Activated CD8-positive, alpha-beta T cell treated with anti-CD3 and anti-CD28 coated beads for 36 hours (primary cell): ENCODE measurements at places on chromosomes 11 and 22. TPM values are rescaled to one million over a fixed set of nuclear protein-coding genes. Genes with fewer than 3 reads are reported as not detected.

GRCh38 chr11:62981743-62982142, 3.0 kb downstream of the SLC22A6 start:
- H3K27ac ChIP-seq = no peak overlapping the region
- peak; percentile 12 for DNase-seq
- H3K4me3 ChIP-seq = no peak overlapping the region
- H3K36me3 ChIP-seq = no peaks in the 10 kb centered on the region

DNA sequence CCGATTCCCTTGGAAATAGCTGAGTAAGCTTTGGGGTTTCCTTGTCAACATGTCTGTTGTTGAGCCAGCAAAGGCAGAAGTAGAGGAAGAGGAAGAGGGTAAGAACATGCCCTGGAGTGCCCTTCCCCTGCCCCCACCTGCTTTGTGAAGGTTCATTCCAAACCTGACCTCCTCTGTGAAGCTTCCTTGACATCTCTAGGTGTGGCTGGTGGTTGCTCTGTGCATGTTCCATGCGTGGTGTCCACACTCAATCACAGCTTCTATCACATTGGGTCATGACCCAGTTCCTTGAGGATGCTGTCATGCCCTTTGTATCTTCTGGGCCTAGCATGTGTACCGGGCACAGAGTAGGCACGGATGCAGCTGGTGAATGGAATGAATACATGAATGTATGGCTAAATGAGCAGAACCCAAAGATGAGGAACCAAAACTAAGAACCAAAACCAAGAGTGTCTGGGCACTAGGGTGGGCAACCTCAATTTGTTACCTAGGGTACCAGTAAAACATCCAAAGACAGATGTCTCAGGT, 23.7 kb upstream of the FXYD6 start:
- H3K27ac ChIP-seq = no peak overlapping the region
- no peaks in the 10 kb centered on the region for H3K4me1 ChIP-seq
- H3K27me3 ChIP-seq = no peaks in the 10 kb centered on the region

The ST3GAL4 gene
- total RNA-seq = 10.7 TPM

The MS4A6E gene
- total RNA-seq = not detected

The EP300 gene
- 39.6 TPM for total RNA-seq

DNA sequence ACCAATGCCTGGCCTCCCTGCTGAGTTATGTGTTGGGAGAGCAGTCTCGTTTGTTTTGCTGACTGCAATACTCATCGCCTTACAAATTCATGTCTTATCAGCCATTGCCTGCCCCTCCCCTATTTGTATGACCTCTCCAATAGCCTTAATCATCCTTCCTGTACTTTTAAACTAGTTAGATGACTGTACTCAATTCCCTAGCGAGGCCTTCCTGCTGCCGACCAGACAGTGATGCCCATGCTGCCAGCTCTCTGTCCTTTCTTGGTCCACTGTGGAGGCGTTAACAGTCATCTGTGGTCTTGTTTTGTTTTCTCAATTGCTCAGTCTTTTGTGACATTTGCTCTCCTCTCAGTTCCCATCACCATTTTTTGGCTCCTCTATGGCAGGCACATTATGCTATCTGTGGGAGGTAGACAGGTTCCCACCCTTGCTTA, 20.3 kb upstream of the YPEL1 start:
- H3K27ac ChIP-seq = peak overlapping the region; percentile 2
- DNase-seq = no peak
- H3K36me3 ChIP-seq = peaks cover 18% of the 10 kb centered on the region
- H3K4me1 ChIP-seq = peaks cover 18% of the 10 kb centered on the region

- DNase-seq = no peak
- peaks cover 9% of the 10 kb centered on the region for H3K4me1 ChIP-seq
- H3K27ac ChIP-seq = no peak overlapping the region
- no peak overlapping the region for H3K4me3 ChIP-seq
Observed at GRCh38 chr22:39263626-39264348, 19.0 kb upstream of the PDGFB start.

The ACP2 gene
- total RNA-seq = 9.4 TPM

The RPS13 gene
- 1,739 TPM for total RNA-seq

DNA sequence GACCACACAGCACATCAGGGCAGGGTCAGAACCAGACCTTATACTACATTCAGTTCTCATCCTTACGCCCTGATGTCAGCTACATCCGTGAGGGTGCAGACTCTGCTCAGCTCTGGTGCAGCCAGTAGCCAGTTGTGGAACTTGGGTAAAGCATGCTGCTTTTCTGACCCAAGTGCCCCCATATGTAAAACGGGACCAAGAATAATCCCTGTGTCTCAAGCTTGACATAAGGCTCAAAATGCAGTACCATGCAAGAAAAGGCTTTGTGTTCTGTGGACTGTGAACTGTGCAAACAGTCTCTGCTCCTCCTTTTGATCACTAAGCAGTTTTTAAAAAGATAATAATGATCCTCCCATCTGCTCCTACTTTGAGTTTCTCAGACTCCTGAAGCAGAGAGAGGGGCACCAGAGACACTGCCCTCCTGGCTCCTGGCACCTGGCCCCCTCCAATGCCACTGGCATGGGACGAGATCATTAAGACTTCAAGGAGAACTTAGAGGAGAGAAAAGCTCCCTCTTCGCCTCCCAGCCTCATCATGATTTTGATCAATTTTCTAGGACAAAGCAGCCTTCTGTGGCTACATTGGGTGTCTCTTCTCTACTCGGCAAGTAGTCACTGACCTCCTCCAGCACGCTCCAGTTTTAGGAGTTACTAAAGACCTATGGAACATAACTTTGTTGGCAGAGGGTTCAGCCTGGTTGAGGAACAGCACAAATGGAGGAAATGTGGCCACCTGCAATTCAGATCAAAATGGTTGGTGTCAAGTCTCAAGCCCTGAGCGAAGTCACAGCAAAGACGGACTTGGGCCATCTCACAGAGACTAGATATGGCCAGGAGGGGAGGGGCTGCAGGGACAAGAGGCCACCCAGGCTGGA, 23.9 kb downstream of the IL10RA start:
- H3K27ac ChIP-seq = peak overlapping the region; percentile 60
- peaks cover 95% of the 10 kb centered on the region for H3K4me1 ChIP-seq
- H3K4me3 ChIP-seq = no peak overlapping the region
- H3K27me3 ChIP-seq = no peaks in the 10 kb centered on the region
- DNase-seq = no peak

DNA sequence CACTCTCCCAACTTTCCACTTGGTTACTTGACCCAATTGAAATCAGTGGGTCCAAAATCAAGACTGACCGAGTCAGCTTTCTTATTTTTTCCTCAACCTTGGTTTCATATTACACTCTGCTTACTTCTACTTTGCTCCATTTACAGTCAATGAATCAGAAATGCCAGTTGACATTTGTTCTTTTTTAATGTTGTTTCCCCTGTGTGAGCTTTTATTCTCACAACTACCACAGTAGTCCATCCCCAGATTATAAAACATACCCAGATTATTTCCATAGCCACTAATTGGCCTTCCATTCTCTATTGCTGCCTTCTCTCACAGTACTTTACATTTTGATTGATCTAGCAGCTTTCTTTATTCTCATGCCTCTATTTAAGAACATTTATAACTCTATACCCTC, 50.0 kb downstream of the DNAJC24 start:
- H3K27me3 ChIP-seq = no peaks in the 10 kb centered on the region
- H3K4me1 ChIP-seq = no peaks in the 10 kb centered on the region
- H3K4me3 ChIP-seq = no peak overlapping the region
- H3K36me3 ChIP-seq = peaks cover 7% of the 10 kb centered on the region

The PEX16 gene
- total RNA-seq = 35.2 TPM

The PHETA2 gene
- total RNA-seq = 1.3 TPM

- H3K36me3 ChIP-seq = no peaks in the 10 kb centered on the region
- H3K4me1 ChIP-seq = no peaks in the 10 kb centered on the region
- H3K27ac ChIP-seq = no peak overlapping the region
Observed at GRCh38 chr11:100719809-100720221, 32.7 kb downstream of the ARHGAP42 start.

The BAIAP2L2 gene
- 0.67 TPM for total RNA-seq

The OTUB1 gene
- 70.1 TPM for total RNA-seq

GRCh38 chr22:24429411-24430365, 2.3 kb downstream of the ADORA2A start:
- H3K4me1 ChIP-seq = peaks cover 73% of the 10 kb centered on the region
- H3K27ac ChIP-seq = peak overlapping the region; percentile 98
- H3K27me3 ChIP-seq = no peaks in the 10 kb centered on the region
- H3K4me3 ChIP-seq = peak overlapping the region; percentile 93
- peak; percentile 92 for DNase-seq
- H3K36me3 ChIP-seq = peaks cover 36% of the 10 kb centered on the region

GRCh38 chr22:45310331-45310976, 720 bp downstream of the FAM118A start:
- peak overlapping the region; percentile 83 for H3K27ac ChIP-seq
- peaks cover 50% of the 10 kb centered on the region for H3K4me1 ChIP-seq
- H3K36me3 ChIP-seq = peaks cover 12% of the 10 kb centered on the region

GRCh38 chr11:79244241-79244772, 196.5 kb downstream of the TENM4 start:
- DNase-seq = no peak
- no peaks in the 10 kb centered on the region for H3K36me3 ChIP-seq
- H3K4me3 ChIP-seq = no peak overlapping the region

GRCh38 chr11:95915051-95915450, 8.9 kb downstream of the MTMR2 start:
- H3K4me1 ChIP-seq = peaks cover 28% of the 10 kb centered on the region
- peaks cover 4% of the 10 kb centered on the region for H3K36me3 ChIP-seq
- H3K27me3 ChIP-seq = no peaks in the 10 kb centered on the region
- no peak overlapping the region for H3K27ac ChIP-seq

GRCh38 chr11:46949297-46949696, 12.7 kb downstream of the CSTPP1 start:
- H3K27me3 ChIP-seq = no peaks in the 10 kb centered on the region
- H3K4me3 ChIP-seq = no peak overlapping the region
- peaks cover 13% of the 10 kb centered on the region for H3K4me1 ChIP-seq
- no peaks in the 10 kb centered on the region for H3K36me3 ChIP-seq

GRCh38 chr11:16935518-16936302, 78.5 kb downstream of the PLEKHA7 start:
- DNase-seq = peak; percentile 57
- H3K4me3 ChIP-seq = no peak overlapping the region
- no peaks in the 10 kb centered on the region for H3K4me1 ChIP-seq
- H3K27me3 ChIP-seq = peaks cover 16% of the 10 kb centered on the region
- H3K36me3 ChIP-seq = no peaks in the 10 kb centered on the region
- no peak overlapping the region for H3K27ac ChIP-seq

DNA sequence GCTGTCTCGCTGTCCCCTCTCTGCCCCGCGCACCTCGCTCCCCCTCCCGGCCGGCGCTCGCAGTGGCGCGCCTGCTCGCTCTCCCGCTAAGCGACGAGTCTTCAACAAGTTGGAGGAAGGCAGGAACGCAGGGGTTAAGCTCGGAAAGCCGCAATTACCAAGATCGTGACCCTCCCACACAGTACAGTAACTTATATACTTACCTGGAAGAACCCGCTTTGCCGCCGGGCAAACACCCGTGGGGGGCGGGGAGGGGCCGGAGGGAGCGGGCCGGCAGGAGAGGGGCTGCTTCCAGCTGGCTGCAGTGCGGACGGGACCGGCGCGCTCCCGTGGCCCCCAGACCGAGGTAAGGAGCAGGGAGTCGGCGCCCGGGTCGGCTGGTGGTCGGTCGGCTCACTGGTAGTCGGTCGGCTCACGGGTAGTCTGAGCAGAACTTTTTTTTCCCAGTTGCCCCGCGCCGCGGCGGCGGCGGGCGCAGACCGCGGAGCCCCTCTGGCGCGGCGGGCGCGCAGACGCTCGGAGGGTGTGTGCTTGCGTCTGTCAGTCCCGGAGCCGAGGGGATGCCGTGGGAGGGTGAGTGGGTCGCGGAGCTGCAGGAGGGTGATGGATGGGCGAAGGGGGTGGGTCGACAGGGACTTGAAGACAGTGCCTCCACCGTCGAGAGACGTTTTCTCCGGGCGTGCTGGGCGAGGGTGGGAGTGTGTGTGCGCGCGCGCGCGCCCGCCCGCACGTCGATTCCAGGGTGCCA, 101.2 kb upstream of the HSD17B12 start:
- H3K36me3 ChIP-seq = peaks cover 1% of the 10 kb centered on the region
- no peak overlapping the region for H3K27ac ChIP-seq
- H3K27me3 ChIP-seq = peaks cover 87% of the 10 kb centered on the region
- peak; percentile 59 for DNase-seq

DNA sequence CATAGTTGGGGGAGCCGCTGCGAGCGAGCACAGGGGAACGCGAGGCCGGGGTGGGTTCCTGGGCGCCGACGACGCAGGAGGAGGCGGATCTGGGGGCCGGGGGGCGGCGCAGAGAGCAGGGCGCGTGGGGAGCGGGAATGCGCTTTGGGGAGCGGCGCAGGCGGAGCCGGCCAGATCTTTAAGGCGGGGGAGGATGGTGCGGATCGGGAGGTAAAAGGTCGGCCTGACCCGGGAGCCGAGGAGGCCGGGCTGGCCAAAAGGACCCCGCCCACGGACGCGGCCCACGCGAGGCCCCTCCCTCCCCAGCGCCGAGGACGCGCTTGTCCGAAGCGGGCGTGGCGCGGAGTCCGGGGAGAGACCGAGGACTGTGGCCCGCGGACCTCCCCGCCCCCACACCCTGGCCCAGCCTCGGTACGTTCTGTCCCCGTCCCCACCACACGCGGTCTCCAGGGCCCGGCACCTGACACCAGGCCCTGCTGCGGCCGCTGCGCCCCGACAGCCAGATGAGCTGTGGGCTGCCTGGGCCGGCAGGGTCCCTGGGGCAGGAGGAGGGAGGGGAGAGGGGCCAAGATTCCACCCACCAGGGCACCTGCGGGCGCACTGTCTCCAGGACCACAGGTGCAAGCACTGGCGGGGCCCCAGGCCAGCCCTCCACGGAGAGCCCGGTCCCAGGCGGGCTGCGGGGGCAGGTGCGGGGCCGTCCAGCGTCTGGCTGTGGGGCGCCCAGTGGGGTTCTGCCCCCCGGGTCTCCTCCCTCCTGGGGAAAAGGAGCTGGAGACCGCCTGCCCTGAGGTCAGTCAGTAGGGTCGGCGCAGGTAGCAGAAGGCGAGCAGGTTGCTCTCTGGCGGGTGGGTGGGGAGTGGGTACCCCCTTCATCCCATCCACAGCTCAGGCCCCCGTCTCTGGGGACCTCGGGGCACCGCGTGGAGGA, 10.9 kb downstream of the PIM3 start:
- peak; percentile 31 for DNase-seq
- H3K27me3 ChIP-seq = no peaks in the 10 kb centered on the region
- peak overlapping the region; percentile 93 for H3K27ac ChIP-seq
- no peak overlapping the region for H3K4me3 ChIP-seq
- peaks cover 7% of the 10 kb centered on the region for H3K36me3 ChIP-seq

The SYCE3 gene
- total RNA-seq = not detected

The IL17REL gene
- 0.14 TPM for total RNA-seq

The XNDC1N gene
- total RNA-seq = 15.8 TPM

The POU2AF3 gene
- not detected for total RNA-seq

DNA sequence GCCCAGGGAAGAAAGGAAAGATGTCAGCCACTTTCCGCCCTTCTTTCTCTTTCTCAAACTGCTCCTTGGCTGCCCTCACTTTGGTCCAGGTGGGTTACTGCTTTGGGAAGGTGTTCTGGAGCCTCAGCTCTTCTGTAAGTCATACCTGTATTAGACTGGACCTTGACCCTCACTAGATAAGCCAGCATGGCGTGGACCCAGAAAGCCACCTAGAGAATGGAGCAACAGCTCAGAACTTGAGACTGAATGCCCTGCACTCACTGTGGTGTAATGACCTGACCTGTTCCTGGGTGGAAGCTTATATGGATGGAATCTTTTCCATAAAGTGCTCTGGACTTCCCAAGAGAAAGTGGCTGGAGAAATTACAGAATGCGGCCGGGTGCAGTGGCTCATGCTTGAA, 15.6 kb downstream of the ACP2 start:
- no peak overlapping the region for H3K4me3 ChIP-seq
- DNase-seq = no peak
- peaks cover 23% of the 10 kb centered on the region for H3K4me1 ChIP-seq
- H3K36me3 ChIP-seq = peaks cover 63% of the 10 kb centered on the region
- H3K27me3 ChIP-seq = no peaks in the 10 kb centered on the region

The TPCN2 gene
- 17.0 TPM for total RNA-seq
